ENCODE measurements at places on chromosomes 16 and 17.

DNA sequence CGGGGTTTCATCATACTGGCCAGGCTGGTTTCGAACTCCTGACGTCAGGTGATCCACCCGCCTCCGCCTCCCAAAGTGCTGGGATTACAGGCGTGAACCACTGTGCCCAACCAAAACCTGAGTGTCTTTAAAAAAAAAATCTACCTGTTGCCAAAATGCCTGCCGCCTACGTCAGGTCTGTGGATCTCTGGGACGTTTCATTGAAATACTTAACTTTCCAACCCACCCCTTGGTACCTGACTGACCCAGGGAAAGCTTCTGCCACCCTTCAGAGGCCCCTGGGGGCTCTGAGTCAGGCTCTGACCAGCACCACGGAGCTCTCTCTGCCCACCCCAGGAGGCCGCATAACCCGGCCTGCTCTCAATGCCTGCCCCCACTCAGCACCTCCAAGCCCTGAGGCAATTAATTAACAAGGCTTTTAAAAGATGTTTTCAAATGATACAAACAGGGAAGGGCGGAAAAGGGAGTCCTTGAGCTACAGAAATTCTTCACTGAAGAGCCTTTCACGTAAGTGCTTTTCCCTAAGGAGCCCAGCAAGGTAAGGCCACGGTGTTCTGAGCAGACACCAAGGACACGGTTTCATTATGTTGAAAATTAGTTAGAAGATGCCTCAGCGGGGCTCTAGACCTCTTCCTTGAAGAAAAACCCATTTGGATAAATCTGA is 29.3 kb upstream of the GSG1L start:
- DNase-seq, result no peak

DNA sequence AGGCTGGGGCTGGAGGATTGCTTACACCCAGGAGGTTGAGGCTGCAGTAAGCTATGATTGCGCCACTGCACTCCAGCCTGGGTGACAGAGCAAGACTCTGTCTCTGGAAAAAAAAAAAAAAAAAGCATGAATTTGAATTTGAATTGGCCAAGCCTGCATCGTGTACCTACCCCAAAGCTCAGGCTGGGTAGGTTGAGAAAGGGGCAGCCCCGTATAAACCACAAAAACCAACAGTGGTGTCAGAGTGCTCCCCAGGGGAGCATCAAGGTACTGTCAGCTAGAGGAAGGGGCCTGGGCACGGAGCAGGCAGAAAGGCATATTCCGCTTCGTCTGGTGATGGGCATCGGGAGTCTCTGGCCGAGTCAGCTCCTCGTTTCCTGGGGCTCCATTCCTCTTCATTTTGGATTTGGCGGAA is 40.9 kb downstream of the RAP1GAP2 start:
- DNase-seq, result peak; percentile 63

- no peak for DNase-seq
Observed at GRCh38 chr17:4607261-4607741, 23.0 kb downstream of the SMTNL2 start.

DNA sequence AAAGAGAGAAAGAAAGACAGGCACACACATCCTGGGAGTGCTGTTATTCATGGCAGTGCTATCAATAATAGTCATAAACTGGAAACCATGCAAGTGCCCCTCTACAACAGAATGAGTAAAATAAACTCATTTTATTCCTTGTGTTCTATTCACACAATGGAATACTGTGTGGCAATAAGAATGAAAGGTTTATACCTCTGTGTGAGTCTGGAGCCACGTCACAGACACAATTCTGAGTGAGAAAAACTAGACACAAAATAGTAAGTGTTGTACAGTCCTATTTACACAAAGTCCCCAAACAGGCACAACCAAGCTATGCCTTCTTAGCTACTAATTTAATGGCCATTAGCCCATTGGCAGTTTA is 429.7 kb downstream of the SLC39A11 start:
- DNase-seq, result no peak

DNA sequence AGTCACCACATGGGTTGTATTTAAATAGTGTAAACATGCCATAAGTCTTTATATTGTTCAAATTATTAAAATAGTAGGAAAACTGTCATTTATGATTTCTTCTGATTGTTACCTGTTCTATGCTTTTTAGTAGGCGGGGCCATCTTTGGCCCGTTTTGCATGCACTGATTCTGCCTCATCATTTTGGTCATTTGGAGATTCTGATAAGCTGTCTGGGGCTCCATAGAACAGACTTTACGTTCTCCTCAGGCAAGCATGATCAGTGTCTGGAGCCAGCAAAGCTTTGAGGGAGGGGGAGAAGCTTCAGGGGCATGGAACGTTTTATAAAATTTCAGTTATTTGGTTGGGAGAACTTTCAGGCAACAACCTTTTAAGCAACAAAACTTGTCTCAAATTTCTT is 8.8 kb downstream of the NDEL1 start:
- no peak for DNase-seq

GRCh38 chr17:3843935-3844516 is 2.0 kb downstream of the NCBP3 start:
- no peak for DNase-seq

DNA sequence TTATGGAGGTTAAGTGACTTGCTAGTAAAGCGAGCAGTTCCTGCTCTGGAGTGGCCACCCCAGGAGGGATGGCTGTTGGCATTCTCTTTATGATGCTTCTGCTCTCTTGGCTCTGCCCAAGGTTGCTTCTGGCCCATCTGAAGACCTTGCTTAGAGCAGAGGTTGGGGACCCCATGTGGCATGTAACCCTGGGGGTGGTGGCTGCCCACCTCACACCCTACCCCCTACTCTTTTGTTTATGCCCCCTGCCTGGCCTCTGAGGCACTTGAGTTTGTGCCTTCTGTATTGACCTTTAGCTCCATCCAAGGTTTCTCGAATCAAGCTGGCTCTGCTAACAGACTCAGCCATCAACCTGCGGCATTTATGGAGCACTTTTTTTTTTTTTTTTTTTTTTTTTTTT is 214.6 kb downstream of the MSI2 start:
- DNase-seq, result no peak

GRCh38 chr16:79715061-79715460 is 114.5 kb upstream of the MAF start:
- no peak for DNase-seq

- no peak for DNase-seq
Observed at GRCh38 chr17:17492085-17492484, 4.1 kb downstream of the RASD1 start.

All from activated CD4-positive, CD25-positive, alpha-beta regulatory T cell treated with anti-CD3 and anti-CD28 coated beads, Interleukin-2, amount 50 U/mL, for 72 hours (primary cell).